ENCODE measurements at places on chromosomes 11 and 22.

DNA sequence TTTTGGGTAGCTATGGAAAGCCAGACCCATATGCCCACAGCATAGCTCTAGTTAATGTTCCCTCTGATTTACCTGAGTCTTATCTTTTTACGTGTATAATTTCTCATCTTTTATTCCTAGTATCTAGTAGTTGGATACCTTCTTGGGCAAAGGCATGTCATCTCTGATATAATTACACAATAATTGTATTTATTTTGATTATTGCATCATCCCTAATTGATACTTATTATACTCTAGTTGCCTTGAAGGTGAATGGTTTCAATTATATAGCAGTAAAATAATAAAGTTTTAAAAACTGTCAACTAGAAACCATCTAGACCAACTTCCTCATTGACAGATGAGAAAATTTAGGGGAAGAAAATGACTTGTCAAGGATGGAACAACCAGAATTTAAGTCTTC, 347.3 kb downstream of the SOX6 start:
- no peak for DNase-seq

- no peak for DNase-seq
These were observed 263.4 kb upstream of the DDI1 start for GRCh38 chr11:103773059-103773458.

- no peak for DNase-seq
These were observed 47.8 kb downstream of the DBX1 start for GRCh38 chr11:20112291-20113148.

DNA sequence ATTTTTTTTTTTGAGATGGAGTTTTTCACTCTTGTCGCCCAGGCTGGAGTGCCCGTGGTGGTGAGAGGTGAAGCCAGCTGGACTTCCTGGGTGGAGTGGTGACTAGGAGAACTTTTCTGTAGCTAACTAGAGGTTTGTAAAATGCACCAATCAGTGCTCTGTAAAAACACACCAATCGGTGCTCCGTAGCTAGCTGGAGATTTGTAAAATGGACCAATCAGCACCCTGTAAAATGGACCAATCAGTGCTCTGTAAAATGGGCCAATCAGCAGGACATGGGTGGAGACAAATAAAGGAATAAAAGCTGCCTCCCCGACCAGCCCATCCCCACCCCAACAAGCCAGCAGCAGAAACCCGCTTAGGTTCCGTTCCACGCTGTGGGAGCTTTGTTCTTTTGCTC, 4.4 kb upstream of the RAPSN start:
- DNase-seq, result no peak

GRCh38 chr11:124193221-124194010, 10.3 kb downstream of the OR10D3 start:
- DNase-seq, result no peak

All from T-helper 9 cell (primary cell).